ENCODE measurements at places on chromosomes 2 and 18. TPM values are rescaled to one million over a fixed set of nuclear protein-coding genes. Genes with fewer than 3 reads are reported as not detected.

The CEBPZ gene
- 12.6 TPM for polyA plus RNA-seq

The MAB21L4 gene
- polyA plus RNA-seq: not detected

The DSG4 gene
- not detected for polyA plus RNA-seq

The TRIM43 gene
- not detected for polyA plus RNA-seq

The HJURP gene
- polyA plus RNA-seq: 0.65 TPM

The TAF1B gene
- 4.8 TPM for polyA plus RNA-seq

The TMEM178A gene
- 0.69 TPM for polyA plus RNA-seq

The LYPD6 gene
- polyA plus RNA-seq: not detected

The TP53I3 gene
- 8.0 TPM for polyA plus RNA-seq

The RABL2A gene
- polyA plus RNA-seq: 62.2 TPM

The SLC11A1 gene
- 65.3 TPM for polyA plus RNA-seq

The IL1F10 gene
- polyA plus RNA-seq: not detected

The PAIP2B gene
- 4.8 TPM for polyA plus RNA-seq

The PLA2R1 gene
- polyA plus RNA-seq: not detected

The IER3IP1 gene
- polyA plus RNA-seq: 3.2 TPM

The DTNA gene
- not detected for polyA plus RNA-seq

The DES gene
- polyA plus RNA-seq: not detected

The USP14 gene
- 14.2 TPM for polyA plus RNA-seq

The LRRC30 gene
- not detected for polyA plus RNA-seq

The HSBP1L1 gene
- 4.6 TPM for polyA plus RNA-seq

The GCKR gene
- not detected for polyA plus RNA-seq

The DNMT3A gene
- 8.9 TPM for polyA plus RNA-seq

The ALPP gene
- polyA plus RNA-seq: 0.25 TPM

The AGFG1 gene
- polyA plus RNA-seq: 28.7 TPM

The MC4R gene
- polyA plus RNA-seq: not detected

The MERTK gene
- 0.30 TPM for polyA plus RNA-seq

The CHRNG gene
- not detected for polyA plus RNA-seq

The KIF5C gene
- polyA plus RNA-seq: 3.3 TPM

The TNFAIP6 gene
- not detected for polyA plus RNA-seq

The VWC2L gene
- not detected for polyA plus RNA-seq

The THSD7B gene
- polyA plus RNA-seq: not detected

The FZD7 gene
- polyA plus RNA-seq: 0.58 TPM

The ARHGEF4 gene
- polyA plus RNA-seq: not detected

The TNFRSF11A gene
- 0.01 TPM for polyA plus RNA-seq

The VAMP8 gene
- 68.7 TPM for polyA plus RNA-seq

The IL1RN gene
- 0.40 TPM for polyA plus RNA-seq

The LYPD1 gene
- 0.07 TPM for polyA plus RNA-seq

The HOXD10 gene
- polyA plus RNA-seq: not detected

The RGPD4 gene
- not detected for polyA plus RNA-seq

The GALNT1 gene
- 7.5 TPM for polyA plus RNA-seq

The KLF7 gene
- 46.2 TPM for polyA plus RNA-seq

The BZW1 gene
- polyA plus RNA-seq: 91.4 TPM

Measured in B cell (primary cell).